Hematopoietic multipotent progenitor cell treated with erythropoietin and hydrocortisone succinate and interleukin-3 and kit ligand, for 4 days (in vitro differentiated cells): ENCODE measurements at places on chromosomes 4 and X.

GRCh38 chr4:1409491-1410425 lies 3.5 kb upstream of the NKX1-1 start:
- no peak for DNase-seq

DNA sequence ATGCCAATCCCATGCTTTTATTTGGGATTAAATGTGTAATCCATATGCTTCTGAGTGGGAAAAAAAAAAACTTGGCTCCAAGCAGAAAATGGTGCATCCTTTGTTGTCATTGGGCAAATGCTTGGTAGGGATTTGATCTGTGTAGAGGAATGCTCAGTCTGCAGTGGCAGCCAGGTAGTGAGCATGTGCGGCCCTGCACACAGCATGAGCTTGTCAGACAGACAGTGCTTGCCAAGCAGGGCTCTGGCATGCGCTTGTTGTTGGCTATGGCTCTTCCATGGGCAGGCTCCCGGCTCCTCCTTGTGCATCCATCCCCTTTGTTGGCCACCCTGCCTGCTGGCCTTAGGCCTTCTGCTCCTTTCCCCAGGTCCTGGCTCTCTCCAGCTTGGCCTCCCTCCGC lies 130.3 kb downstream of the GPR143 start:
- DNase-seq, result no peak

- no peak for DNase-seq
Measured at GRCh38 chr4:153731239-153731638, 28.6 kb downstream of the RNF175 start.

DNA sequence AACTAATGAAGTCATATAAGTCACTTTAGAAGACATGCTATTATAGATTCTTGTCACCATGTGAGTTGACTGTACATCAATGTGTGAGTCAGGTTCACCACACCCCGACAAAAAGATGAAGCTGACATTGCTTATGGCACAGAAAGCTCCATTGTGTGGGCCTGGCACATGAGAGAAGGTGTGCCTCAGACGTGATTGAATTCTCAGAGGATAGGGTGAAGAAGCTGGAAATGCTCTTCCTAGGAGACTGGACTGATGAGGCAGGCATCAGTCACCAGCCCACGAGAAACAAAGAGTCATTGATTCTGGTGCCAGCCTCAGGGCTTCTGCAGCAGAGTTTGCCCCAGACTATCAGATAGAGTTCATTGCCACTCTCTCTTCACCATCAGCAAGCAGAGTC lies 35.9 kb upstream of the LRAT start:
- no peak for DNase-seq

DNA sequence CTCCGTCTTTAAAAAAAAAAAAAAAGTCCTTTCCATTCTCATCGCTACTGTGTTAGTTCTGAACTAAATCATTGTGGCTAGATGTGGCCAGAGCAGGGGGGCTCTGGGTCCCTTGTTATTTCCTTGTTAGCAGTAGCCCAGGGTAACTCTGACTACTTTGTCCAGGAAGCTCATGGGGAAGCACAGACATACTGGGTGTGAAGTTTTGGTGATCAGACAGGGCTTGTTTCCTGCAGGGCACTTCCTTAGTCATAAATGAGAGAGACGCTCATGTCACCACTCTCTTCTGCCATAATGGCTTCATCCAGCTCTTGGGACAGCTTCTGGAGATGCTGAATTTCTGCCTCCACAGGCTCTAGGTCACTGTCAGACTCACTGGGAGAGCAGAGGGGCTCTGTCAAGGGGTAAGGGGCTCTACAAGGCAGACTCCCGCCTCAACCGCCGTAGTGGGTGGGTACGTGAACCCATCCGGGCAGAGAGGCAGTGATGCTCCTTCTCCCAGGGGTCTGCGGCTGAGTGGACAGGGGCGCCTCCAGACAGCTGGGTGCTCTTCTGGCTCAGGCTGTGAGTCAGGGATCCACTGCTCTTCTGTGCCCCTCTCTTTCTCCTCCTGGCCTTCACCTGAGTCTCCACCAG lies 12.9 kb downstream of the STIM2 start:
- no peak for DNase-seq

DNA sequence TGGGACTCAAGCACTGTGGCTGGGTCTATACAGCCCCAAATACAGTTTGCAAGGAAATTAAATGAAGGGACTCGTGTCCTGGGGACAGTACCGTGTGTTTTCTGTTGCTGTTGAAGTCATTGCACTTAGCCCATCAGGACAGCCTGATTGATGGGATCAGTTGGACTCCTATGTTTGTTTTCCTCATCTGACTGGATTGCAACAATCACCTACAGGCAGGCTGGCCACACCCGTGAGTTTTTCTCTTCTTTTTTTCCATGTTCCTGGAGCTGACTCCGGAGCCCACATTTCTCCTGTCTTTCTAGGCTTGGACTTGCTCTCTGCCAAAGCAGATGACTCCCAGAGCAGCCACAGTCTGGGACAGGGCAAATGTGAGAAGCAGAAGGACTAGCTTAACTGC lies 38.1 kb downstream of the RTL9 start:
- DNase-seq, result no peak

DNA sequence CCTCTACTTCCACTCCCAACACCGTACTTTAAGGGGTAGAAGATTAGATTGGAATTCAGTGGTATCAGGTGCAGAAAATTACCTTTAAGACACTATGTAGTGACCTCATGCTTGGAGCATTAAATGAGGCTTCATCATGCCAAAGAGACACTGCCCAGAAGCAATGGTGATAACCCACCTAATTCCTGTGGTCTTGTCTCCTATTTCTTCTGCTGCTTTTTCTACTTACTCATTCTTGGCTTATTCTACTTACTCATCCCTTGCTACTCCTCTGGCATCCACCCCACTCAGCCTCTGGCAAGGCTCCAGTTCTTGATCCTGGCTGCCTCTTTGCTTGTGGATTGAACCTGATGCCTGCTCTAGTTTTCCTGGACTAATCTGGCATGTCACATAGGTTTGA lies 62.3 kb upstream of the ADAMTS3 start:
- no peak for DNase-seq

DNA sequence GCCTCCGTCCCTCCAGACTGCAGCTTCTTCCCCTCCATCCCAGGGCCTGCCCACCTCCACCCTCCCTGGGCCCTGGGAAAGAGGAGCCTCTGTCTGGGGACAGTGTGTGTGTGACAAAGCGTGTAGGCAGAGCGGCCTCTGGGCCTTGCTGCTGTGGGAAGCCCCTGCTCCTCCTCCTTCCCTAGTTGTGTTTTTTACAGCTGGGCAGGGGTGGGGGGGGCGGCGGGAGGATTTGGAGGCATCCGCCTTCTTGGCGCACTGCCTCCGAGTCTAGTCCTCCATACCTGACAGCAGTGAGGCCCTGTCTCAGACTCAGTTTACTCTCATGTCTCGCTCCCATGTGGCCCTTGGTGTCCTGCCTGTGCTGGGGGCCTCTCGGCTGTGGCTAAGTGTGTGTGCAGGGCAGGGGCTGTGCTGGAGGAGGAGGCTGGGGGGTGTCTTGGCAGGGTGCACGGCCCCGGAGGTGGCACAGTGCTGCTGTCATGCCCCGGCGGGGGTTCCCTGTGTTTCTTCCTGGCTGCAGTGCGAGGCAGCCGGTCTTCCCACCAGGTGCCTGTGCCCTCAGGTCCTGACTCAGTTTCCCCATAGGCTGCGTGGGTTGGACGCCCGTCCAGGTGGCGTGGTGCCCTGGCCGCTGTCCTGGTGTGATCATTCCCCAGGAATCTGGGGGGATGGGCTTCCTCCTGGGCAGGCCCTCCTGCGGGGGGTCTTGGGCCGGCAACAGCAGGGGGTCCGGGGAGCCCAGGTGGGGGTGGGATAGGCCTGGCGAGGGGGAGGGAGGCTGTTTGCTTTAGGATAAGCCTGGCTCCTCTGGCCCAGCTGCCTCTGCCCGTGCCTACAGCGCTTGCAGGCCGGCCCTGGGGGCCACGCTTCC lies 7.0 kb downstream of the FGFRL1 start:
- no peak for DNase-seq

DNA sequence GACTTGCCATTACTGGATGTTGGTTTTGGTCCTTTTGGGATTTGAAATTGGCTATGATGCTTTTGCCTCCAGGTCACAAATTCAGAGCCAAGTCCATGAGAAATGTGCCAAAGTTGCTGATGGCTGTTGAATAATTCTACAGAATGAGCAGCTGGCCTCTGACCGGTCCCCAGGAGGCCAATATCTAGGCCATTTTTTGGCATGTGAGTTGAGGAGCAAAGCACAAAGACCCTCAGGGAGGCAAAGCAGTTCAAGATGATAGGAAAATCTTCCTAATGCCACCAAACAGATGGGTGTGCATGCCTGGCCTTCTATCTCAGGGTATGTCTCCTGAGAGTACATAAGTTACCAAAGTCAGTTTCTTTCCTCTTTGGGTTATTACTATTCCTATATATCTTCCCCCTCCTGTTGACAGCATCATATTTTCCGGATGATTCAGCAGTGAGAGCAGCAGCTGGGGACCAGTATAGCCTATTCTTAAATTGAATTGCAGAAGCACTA lies 44.4 kb downstream of the SEL1L3 start:
- no peak for DNase-seq

- DNase-seq, result no peak
Measured at GRCh38 chr4:152530600-152530999, 5.3 kb downstream of the FBXW7 start.

- DNase-seq, result peak; percentile 38
Measured at GRCh38 chrX:24399550-24399949, 39.1 kb downstream of the SUPT20HL1 start.

- no peak for DNase-seq
Measured at GRCh38 chrX:24145303-24146186, 4.0 kb upstream of the ZFX start.

- DNase-seq, result no peak
Measured at GRCh38 chr4:3443750-3444309, 2.1 kb downstream of the HGFAC start.

DNA sequence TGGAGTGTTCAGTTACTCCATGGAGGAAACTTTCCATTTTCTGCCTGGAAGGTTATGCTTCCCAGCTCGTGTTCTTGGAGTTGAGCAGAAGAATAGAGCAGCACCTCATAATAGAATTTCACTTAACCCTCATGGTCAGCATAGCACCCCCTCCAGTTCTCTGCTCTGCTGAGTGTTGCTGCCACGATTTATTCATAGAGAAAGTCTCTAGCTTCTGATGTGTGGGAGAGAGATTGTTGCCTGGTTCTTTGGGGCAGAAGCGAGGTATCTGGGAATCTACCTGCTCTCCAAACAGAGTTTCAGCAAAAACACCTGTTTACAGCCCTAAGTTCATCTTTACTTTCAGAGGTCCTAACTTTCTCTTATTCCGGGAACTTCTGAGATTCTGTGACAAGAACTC lies 3.9 kb upstream of the DTHD1 start:
- no peak for DNase-seq

- DNase-seq, result no peak
Measured at GRCh38 chr4:39036172-39036571, 4.0 kb upstream of the TMEM156 start.

DNA sequence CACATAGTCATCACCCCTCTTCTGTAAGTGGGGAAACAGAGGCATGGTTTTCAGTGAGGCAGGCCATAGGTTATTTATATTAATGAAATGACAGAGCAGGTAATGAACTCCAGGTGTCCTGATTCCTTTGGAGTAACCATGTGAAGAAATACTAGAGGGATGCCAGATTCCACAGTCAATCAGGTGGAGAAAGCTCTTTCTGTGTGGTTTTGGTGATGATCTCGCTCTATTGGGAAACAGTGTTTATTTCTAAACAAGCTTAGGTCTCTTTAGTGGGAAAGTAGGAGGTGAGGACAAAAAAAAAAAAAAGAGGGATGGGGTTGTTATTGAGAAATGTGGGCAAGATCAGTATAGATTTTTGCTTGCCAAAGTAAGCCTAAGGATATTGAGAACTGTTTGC lies 12.2 kb downstream of the DOCK11 start:
- DNase-seq, result no peak

GRCh38 chr4:41639291-41639690 lies 101.3 kb downstream of the LIMCH1 start:
- no peak for DNase-seq

- no peak for DNase-seq
Measured at GRCh38 chrX:22015139-22015750, 16.9 kb upstream of the PHEX start.

GRCh38 chr4:155799116-155799793 lies 40.4 kb downstream of the GUCY1B1 start:
- DNase-seq, result no peak

DNA sequence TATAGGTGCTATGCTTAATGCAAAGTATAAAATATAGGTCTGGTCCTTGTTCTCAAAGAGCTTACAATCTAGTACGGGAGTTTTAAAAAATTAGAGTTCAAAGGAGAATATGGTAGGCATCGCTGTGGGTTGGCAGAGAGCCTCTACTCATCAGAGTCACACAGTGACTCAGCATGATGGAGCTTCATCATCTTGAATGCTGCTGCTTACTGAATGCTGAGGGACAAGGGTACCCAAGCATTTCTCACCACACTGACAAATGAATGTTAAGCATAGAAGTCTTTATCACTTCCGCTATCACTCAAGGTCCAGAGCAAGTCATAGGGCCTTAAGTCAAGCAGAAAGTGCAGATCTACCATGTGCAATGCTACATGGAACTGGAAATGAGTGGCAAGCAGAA lies 268.6 kb upstream of the IGFBP7 start:
- no peak for DNase-seq

GRCh38 chr4:93403571-93403970 lies 425.0 kb upstream of the ATOH1 start:
- no peak for DNase-seq

DNA sequence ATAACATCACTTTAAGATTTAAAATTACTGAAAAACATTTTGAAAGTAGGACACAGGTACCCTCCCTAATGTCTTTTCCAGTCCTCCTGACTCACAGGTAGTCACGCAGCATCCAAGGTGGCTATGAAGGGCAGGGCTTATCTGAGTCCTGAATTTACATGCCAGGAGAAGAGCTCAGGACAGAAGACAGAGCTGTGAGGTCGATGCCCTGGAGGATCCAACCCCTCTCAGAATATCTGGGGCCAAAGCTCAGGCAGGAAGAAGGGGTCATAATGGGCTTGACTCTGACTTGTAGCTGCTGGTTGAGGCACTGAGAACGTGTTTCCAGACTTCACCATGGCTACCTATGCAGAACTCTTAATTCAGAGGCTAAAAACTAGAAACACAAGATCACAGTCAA lies 177.5 kb downstream of the AASDH start:
- no peak for DNase-seq
